ENCODE measurements at places on chromosomes 16 and 17. TPM values are rescaled to one million over a fixed set of nuclear protein-coding genes. Genes with fewer than 3 reads are reported as not detected.

DNA sequence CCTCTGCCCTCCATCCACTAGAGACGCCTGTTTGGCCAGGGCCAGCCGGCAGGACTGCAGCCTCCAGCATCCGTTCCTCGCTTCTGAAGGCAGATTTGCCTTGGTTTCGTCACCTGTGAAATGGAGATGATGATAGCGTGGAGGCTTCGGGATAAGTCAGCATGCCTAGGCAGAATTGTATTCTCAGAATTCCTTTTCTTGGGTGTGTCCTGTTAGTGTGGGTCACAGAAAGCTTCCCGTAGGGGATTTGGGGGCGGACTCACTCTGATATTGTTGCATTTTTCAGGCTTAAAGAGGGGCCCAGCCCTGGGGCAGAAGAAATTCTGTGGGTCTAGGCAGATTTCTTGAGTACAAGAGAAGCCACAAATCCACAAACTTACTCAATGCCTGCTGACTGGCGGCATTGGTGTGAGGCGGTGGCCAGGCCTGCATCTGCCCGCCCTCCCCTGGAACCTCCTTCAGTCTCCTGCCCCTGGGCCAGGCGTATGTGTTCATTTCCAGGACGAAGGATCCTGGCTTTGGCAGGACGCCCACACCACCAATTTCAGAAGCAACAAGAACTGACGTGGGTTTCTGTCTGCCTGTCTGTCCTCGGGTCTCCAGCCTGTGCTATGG lies 17.6 kb downstream of the CCDC42 start:
- peak; percentile 67 for DNase-seq

DNA sequence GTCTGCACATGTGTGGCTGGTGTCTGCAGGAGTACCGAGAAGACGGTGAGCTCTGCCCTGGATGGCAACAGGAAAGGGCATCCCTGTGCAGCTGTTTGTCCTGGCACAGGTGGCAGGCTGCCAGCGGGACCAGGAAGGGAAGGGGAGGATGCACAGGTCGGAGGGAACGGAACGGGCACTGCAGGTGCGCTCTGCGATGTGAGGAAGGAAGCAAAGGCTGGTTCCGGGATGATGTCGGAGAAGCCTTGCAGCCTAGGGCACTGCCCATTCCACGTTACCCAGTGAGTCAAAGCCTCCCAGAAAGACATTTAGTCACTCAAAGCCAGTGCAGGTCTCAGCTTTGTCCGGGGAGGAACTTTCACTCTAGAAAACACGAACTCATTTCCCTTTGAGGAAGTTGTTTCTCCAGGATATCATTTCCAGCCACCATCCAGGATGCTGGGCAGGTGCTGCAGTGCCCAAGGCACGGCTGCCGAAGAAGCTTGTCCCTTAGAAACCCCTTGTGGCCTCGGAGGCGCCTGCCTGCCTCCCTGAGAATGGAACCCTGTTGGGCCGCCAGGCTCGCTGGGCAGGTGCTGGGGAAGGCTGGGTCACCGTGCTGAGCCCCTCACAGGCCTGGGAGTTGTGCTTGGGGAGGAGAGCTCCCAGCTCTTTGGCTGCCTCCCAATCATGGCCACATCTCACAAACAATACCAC lies 4.5 kb upstream of the TMEM235 start:
- DNase-seq = no peak

DNA sequence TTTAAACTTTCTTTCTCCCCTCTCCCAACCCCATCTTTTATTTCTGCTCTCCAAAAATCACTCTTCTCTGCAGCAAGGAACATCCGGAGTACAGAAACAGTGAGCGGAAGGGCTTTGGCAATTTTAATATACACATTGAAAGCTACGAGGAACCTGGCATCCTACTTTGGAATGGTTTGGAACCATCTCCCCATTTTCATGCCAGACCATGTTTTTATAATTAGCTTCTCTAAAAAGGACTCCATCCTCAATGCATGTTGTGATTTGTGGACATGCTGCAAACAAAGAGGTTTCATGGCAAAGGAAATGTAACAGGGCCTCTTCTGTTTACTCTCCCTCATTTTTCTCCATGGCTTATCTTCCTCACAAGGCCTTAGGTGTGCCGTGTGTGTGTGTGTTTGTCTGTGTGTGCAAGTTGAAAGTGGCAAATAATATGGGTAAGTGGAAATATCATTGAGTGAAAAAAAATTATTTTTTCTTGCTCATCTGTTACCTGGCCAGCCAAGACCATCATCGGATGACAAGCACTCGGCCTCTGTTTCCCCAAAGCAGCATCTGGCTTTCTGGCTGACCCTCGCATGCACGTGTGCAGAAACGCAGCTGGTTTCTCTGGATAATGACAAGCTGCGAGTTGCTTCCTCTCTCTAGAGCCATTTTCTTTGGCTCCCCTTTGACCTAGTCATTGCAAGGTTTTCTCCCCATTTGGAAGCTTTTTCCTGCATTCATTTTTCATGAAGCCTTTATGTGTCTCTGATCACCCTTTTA lies 585.0 kb downstream of the TMEM114 start:
- DNase-seq = no peak

- DNase-seq = no peak
Measured at GRCh38 chr16:81994485-81994884, 16.8 kb downstream of the SDR42E1 start.

DNA sequence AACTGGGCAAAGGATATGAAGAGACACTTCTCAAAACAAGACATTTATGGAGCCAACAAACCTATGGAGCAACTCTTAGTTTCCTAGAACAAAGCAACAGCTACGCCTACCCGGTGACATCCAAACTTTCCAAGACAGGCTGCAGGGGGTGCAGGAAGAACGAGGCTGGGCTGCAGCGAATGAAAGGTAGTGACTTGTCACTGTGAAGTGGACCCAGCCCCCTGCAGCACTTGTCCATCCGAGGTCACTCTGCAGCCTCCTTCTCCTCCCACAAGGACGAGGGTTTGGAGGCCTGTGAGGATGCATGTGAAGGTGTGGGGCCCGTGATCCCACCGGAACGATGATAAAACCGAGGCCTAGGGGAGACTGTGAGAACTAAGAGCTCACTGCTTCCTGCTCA lies 192.6 kb upstream of the RPL38 start:
- no peak for DNase-seq

DNA sequence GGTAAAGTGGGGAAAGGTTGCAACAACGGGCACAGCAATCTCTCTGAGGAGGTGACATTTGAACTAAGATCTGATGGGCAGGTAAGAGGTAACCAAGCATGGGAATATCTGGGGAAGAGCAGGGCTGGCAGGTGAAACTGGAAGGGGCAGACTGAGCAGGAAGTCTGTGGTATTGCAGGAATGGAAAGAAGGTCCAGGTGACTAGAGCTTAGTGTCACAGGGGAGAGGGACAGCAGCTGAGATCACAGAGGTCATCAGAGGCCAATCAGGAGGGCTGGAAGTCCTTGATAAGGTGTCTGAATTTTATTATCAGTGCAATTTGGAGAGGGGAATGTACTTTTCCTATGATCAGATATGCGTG lies 73.3 kb upstream of the DHX40 start:
- DNase-seq = no peak

DNA sequence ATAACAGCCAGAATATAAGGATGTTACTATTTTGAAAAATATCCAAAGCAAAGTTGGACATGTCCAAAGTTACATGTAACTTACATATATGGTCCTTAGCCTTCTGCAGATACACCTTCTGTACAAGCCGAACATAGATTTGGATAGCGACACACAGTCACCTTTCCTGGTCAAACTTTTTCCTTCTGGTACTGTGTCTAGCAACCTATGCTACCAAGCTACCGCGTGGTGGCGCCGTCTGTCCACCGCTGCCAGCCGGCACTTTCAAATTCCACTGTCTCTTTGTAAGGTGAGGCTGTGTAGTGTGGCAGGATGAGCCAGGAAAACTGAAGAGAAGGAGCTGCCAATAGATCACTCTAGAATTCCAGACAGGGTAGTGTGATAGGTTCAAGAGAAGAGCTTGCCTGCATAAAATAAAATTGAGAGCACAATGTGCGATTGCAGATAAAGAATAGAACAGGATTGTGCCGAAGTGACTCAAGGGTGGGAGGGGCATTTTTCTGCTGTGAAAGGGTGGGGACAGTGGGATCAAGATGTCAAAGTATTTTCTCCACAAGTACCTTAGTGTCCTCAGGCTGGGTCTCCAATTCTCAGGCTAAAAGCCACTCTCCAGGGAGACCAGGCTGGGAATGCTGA lies 366.9 kb downstream of the SLC39A11 start:
- peak; percentile 56 for DNase-seq

- DNase-seq = no peak
Measured at GRCh38 chr16:4309833-4310266, 6.0 kb upstream of the GLIS2 start.

DNA sequence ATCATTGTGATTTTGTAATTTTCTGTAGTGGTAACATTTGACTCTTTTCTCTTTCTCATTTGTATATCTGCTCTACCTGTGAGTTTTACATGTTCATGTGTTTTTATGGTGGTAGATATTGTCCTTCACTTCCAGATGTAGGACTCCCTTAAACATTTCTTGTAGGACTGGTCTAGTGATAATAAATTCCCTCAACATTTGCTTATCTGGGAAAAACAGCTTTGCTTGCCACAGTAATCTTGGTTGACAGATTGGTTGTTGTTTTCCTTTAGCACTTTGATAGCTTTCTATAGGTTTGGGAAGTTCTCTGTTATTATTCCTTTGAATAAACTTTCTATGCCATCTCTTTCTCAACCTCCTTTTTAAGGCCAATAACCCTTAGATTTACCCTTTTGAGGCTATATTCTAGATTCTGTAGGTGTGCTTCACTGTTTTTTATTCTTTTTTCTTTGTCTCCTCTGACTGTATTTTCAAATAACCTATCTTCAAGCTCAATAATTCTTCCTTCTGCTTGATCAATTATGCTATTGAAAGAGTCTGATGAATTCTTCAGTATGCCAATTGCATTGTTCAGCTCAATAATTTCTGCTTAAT lies 32.1 kb upstream of the GINS3 start:
- DNase-seq = no peak

DNA sequence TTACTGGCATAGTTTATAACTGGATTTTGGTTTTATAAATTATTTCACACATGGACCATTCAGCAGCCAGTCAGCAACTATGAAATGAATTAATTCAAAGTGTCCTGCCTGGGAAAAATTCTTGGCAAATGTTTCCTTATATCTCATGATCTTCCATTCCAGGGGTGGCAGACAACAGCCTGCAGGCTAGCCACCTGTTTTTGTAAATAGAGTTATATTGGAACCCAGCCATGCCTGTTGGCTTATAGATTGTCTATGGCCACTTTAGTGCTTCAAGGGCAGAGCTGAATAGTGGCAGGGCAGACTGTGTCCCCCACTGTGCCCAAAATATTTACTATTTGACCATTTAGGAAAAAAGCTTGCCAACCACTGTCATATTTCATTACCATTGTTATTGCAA lies 613.7 kb downstream of the TMEM114 start:
- no peak for DNase-seq

DNA sequence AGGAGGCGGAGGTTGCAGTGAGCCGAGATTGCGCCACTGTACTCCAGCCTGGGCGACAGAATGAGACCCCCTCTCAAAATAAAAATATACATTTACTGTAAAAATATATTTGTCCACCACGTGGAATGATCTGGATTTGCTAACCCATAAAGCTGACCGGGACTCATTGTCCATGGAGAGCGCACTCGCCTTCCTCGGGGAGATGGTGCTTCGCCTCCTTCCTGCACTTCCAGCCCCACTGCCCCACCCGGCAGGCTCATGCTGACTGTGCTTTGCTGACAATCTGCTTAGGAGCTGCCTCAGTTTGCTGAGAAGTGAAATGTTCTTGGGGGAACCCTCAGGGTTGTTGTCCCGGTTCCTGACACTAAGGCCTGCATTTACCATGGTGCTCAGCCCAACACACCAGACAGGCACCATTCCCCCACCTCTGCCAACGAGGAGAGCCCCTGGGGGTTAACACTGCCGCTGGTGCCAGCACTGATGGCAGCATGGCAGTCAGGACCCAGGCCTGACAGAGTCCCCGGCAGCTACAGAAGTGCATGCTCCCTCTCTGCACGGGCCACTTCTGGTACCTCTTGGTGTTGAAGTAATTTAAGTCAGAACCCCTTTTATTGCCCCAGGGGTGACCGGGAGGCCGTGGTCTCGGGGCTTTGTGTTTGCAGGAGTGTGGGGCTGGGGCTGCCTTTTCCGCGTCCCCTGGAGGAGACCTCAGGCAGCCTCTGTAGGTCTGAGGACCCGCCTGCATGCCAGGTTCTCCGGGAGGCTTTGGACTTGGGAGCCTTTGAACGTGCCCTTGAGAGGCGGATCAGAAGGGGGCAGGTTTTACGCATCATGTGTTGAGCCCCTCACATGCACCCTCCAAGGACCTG lies 2.5 kb downstream of the NUBP2 start:
- DNase-seq = no peak

- DNase-seq = no peak
Measured at GRCh38 chr17:8839410-8839935, 28.0 kb downstream of the PIK3R6 start.

GRCh38 chr16:29765167-29766032 lies 12.7 kb upstream of the ZG16 start:
- DNase-seq = no peak

- DNase-seq = no peak
Measured at GRCh38 chr17:80727409-80727755, 182.7 kb downstream of the RPTOR start.

GRCh38 chr16:54932021-54932660 lies 1.5 kb downstream of the IRX5 start:
- DNase-seq = peak; percentile 49

DNA sequence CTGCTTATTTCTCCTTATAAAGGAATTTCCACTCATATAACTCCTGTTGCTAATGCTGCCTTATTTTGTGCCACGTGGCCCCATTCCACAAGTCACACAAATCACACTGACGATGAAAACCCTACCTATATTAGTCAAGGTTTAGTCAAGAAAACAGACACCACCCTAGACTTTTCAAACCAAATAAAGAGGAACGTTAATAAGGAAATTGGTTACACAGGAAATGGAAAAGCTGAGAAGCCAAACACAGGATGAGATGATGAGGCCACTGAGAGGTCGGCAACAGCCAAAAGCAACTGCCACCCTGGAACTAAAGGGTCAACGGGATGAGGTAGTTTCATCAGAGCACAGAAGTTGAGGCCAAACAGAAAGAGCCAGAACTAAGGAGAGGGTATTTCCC lies 47.3 kb upstream of the ALOX12 start:
- DNase-seq = no peak

GRCh38 chr16:10889855-10890254 lies 12.9 kb downstream of the CIITA start:
- DNase-seq = no peak

The MYO15B gene
- total RNA-seq = 5.8 TPM

The RANBP10 gene
- 5.5 TPM for total RNA-seq

The ANKFN1 gene
- total RNA-seq = not detected

The CFAP119 gene
- total RNA-seq = 8.3 TPM
